ENCODE measurements at places on chromosomes 4 and X.

GRCh38 chr4:123503698-123504363 lies 107.2 kb downstream of the SPRY1 start:
- no peak for DNase-seq

DNA sequence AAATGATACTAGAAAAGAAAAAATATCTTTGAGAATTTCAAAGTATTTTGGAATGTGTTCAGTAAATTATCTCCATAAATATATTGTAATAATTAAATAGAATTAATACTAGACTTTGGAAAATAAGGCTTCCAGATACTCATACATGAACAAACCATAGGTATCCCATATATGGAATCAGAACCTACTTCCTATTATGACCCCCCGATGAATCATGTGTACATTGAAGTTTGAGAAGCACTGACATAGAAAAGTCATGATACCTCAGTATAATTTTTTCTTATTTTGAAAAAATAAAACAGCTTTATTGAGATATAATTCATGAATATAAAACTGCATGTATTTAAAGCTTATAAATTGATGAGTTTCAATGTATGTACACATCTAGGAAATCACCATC lies 27.2 kb upstream of the SMARCA5 start:
- no peak for DNase-seq

DNA sequence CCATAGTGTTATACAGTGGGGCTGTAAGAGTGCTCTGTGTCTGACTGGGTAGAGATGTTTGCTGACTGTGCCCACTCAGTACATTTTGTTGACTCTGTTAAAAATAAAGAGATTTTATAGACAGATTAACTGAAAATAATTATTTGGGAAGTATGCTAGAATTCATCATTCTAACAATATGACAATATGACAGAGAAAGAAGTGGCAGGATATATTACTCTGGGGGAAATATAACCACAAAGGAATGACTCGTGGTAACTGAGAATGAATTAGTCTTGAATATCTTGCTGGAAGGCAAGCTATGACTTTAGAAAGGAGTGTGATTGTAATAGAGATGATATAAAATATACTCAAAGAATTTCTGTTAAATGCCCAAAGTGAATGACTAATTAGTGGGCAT lies 46.8 kb downstream of the TMEM165 start:
- DNase-seq, result no peak

DNA sequence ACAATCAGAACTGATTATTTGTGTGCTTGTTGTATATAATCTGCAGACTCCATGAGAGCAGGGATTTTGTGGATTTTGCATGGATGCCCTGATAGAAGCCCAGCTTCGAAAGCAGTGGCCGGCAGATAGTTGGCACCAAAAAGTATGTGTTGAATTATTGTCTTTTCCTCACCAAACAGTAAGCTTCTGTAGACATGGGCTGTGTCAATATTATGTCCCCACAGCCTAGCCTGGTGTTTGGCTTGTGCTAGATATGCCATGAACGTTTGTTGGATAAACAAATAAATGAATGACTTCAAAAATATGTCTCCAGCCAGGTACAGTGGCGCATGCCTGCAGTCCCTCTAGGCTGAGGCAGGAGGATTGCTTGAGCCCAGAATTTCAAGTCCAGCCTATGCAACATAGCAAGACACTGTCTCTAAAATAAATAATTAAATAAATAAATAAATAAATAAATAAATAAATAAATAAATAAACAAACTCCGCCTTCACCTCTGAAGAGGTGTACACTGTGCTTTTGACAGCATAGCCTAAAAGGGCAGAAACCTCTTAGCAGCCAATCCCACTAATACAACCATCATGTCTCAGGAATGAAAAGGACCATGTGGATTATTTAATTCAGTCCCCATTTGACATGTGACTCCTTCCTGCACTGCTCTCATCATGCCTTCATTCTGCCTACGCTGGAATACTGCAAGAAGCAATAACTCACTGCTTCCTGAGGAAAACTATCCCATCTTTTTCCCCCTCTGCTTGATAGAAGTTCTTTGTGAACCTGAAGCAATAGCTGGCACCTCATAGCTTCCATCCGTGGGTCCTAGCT lies 335.2 kb downstream of the FBXW7 start:
- DNase-seq, result no peak
